Foreskin melanocyte (primary cell): ENCODE measurements at places on chromosomes 2 and 18.

DNA sequence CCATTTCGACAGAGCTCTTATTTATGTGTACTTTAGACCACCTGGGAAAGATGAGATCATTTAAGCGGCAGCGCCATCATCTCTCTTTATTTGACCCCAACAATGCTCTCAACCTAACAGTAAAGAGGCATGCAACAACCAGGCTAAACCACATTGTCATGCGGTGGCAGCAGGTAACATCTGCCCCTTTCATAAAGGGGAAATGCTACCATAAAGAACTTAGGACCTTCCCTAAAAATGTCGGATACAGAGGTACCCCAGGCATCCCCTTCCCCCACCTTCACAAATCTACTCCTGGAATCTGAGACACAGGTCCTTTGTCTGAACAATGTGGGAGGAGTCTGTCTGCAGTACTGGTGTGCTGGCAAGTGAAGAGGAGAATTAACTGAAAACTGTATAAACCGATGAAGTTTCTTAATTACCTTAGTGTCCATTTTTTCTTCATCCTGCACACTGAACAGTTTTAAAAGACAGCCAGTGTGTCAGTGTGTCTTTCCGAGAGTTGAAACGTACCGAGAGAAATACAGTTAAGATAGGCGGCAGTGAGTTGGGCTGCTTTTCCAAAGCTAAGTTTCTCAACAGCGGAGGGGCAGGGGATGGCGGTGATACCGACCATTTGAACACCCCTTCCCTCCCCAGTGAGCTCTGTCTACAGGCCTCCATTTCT, 1.9 kb downstream of the MEX3C start:
- peak; percentile 45 for DNase-seq

GRCh38 chr18:446941-447560, 53.5 kb downstream of the COLEC12 start:
- DNase-seq, result peak; percentile 7

GRCh38 chr2:63853527-63854310, 12.0 kb downstream of the UGP2 start:
- DNase-seq, result no peak

DNA sequence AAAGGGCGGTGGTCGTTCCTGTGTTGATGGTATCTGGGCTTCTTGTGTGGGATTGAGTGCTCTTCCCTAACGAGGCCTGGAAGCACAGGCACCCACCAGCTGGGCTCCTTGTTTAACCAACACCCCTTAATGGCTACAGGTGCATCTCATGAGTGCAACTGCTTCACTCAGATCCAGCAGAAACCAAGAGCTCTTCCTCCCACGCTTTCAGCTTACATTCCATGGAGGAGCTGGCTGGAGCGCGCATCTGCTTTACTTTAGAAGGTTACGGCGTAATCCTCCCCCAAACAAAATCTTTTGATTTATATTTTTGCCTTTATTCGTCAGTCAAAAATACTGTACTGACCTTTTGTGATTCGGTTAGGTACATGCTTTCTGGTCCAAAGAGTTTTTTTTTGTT, 174.7 kb downstream of the LTBP1 start:
- no peak for DNase-seq

GRCh38 chr2:225030893-225031292, 11.4 kb downstream of the DOCK10 start:
- no peak for DNase-seq

- DNase-seq, result no peak
Measured at GRCh38 chr2:25262288-25262687, 79.4 kb downstream of the DNMT3A start.

DNA sequence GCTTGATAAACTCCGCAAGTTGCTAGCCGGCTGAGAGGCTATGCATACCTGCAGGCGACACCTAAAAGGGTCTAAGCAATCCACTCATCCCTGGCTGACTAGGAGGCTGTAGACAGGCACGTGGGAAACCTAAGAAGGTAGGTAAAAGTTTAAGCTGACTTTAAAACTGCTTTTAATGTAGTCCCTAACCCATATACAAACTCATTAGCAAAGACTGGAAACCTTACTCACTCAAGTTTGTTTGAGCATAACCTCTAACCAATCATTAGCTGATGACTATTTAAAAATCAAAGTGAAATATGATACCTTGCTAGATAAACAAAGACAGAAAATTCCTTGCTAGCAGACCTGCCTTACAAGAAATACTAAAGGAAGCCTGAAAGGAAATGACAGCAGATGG, 106.4 kb downstream of the EXOC6B start:
- no peak for DNase-seq

DNA sequence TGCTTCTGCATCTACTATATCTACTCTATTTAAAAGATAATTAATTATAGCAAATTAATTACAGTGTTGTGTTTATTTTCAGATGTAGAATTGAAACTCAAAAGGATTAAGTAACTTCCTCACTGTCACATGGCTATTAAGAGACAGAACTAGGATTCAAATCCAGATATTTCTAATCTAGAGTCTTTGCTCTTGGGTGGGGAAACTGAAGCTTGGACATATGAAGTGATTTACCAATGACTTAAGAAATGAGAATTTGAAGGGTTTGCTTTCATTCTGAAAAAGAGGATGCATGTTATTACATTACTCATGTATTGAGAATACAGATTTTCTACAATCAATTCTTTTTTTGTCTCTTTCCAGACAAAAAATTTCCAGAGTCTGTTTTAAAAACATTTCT, 191.5 kb upstream of the SMAD7 start:
- DNase-seq, result no peak
